Activated CD4-positive, alpha-beta T cell treated with anti-CD3 and anti-CD28 coated beads for 36 hours (primary cell): ENCODE measurements at places on chromosomes 4 and X.

DNA sequence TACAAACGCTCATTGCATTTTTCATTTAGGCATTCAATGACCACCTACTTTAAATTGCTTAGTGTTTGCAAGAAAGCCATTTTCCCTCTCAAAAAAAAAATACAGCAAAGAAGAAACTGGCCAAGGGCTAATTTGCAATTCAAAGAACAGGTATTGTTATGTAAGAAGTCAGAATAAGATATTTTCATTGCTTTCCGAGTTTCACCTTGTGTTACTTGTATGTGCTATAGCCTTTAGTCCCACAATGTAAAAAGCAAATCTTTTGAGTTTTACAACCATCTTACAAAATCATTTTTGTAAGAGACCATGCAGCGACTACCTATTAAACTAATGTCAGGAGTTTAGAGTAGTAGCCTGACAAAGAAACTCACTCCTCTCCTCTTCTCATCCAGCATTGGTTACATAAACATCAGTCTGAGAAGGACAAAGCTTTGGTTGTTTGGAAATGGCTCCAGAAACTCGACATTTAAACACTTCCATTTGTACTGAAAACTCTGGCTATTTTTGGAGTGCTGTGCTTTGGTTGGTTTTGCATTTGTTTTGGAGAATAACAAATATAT lies 15.3 kb downstream of the TENM3 start:
- DNase-seq = no peak

- no peak for DNase-seq
These were observed 180.6 kb upstream of the NUDT6 start for GRCh38 chr4:123102897-123103471.

GRCh38 chr4:80876810-80877209 lies 153.7 kb upstream of the BMP3 start:
- no peak for DNase-seq

DNA sequence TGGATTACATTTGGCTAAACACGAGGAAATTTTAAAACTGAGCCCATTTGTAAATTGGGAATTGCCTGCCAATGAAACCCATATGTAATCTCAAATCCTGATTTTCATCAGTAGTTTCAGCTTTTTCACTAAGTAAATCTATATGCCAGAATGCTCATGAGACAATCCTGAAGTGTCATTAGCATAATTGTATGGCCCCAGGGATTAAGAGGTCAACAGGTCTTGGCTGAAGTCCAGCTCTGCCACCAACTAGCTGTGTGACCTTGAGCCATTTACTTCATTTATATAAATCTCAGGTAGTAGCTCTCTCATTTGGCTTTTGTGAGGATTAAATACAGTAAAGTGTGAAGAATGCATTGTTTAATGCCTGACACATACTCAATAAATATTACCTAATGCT lies 320.5 kb upstream of the EMCN start:
- DNase-seq = no peak

- DNase-seq = peak; percentile 59
These were observed 442 bp downstream of the NDUFB11 start for GRCh38 chrX:47143894-47144625.

- DNase-seq = no peak
These were observed 26.7 kb upstream of the SLC10A7 start for GRCh38 chr4:146548443-146548842.

DNA sequence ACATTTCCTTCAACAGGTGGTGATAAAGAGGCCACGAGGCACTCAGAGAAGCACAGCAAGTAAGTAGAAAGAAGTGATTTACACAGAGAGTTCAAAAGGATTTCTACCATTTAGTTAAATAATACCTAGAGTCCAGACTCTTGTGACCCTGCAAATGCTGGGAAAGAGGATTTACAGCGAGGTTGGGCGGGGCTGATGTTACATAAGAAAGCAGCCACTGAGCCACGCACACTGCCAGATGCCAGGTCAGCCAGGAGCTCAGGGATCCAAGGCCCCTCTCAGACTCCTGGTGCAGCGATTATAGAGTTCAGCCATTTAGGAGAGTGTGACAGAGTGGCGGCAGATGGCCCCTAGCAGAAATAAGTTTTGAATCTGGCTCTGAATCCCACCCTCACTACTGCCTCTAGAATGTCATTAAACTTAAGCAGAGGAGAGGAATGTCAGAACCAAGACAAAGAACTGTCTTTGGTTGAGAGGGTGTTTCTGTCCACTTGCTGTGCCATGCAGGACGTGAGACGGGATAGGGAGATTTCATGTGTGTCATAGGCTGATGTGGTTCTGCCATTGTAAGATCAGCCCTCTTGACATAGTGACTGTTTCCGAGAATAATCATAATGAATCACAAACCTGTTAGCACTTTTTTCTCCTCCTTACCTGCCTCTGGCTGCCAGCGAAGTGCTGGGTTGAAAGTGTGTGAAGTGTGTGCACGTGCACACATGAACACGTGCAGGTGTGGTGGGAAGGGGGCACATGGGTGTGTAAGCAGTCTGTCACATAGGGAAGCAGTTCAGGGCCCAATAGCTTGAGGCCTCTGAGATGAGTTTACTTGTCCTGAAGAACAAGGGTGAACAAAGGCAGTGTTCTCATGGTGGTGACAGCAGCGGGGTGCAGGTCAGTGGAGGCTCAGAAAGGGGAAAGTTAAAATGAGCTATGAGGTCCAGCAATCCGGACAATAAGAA lies 50.1 kb downstream of the MFAP3L start:
- no peak for DNase-seq

GRCh38 chr4:153281476-153281875 lies 63.0 kb upstream of the MND1 start:
- no peak for DNase-seq

- no peak for DNase-seq
These were observed 641.2 kb upstream of the CPEB2 start for GRCh38 chr4:14361084-14361483.
